ENCODE measurements at places on chromosomes 7 and 10.

DNA sequence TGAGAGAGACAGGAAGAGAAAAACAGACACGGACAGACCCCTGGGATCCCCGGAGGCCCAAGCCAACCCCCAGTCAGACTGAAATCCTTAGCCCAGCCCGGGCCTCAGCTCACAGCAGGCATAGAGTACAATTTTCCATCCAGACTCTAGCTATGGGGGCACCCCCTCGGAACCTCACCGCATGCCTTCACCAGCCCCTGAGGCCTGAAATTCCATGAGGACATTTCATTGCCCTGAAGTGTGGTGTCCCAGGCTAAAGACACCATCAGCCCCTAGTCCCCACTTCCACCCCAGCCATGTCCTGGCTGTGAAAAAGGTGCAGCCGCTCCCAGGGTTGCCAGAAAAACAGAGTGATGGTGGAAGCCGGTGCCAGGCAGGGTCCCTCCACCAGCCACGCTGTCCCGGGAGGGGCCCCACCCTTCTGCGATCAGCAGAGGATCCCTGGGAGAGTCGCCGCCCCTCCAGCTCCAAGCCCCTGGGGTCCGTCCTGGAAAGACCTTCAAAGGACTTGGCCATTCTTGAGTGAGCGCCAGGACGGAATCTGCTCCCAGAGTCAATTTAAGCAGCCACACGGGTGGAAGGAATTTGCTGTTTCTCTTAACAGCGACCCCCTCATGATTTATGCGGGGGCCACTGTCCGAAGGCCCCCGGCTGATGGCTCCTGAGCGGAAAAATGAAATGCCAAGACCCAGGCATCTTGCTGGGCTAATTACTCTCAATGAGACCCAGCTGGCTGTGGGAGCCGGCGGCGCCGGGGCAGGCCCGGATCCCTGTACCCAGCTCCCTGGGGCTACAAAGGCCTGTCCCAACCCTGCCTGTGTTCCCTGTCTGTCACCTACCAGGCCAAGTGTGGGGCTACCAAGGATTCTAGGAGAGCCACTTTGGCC, 23.2 kb downstream of the MYL10 start:
- DNase-seq, result no peak

GRCh38 chr10:118488710-118489497, 106.5 kb downstream of the PRLHR start:
- no peak for DNase-seq

- no peak for DNase-seq
Measured at GRCh38 chr7:18626717-18627116, 131.2 kb downstream of the HDAC9 start.

DNA sequence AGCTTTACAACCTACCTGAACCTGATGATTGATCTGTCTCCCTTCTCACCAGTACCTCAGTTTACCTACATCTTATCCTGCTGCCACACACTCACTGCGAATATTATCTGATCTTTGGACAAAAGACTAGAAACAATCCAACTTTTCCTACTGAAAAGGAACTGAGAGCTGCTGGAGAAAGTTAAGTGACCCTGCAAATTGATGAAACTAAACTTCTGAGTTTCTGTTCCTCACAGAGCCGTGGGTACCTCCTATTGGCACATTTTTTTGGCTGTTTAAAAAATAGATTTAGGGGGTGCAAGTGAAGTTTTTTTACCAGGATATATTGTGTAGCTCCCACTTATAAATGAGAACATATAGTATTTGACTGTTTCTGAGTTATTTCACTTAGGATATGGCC, 66.0 kb upstream of the STARD3NL start:
- DNase-seq, result no peak

- DNase-seq, result no peak
Measured at GRCh38 chr7:112336936-112337576, 113.2 kb upstream of the IFRD1 start.

DNA sequence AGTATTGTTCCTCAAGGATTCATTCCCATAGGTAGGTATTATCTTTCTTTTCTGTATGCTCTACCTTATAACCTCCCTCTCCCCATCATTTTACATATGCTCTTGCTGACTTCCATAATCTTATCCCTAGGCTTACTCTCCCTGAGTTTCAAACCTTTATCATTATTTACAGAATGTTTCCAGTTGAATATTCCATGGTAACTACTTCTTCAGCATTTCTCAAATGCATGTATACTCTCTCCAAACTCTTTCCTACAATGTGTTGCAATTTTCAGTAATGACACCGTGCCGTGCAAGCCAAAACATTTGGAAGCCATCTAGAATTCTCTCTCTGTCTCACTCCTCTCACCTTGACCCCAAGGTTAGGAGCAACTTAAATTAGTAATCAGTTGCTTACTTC, 548.5 kb downstream of the MAGI2 start:
- no peak for DNase-seq

DNA sequence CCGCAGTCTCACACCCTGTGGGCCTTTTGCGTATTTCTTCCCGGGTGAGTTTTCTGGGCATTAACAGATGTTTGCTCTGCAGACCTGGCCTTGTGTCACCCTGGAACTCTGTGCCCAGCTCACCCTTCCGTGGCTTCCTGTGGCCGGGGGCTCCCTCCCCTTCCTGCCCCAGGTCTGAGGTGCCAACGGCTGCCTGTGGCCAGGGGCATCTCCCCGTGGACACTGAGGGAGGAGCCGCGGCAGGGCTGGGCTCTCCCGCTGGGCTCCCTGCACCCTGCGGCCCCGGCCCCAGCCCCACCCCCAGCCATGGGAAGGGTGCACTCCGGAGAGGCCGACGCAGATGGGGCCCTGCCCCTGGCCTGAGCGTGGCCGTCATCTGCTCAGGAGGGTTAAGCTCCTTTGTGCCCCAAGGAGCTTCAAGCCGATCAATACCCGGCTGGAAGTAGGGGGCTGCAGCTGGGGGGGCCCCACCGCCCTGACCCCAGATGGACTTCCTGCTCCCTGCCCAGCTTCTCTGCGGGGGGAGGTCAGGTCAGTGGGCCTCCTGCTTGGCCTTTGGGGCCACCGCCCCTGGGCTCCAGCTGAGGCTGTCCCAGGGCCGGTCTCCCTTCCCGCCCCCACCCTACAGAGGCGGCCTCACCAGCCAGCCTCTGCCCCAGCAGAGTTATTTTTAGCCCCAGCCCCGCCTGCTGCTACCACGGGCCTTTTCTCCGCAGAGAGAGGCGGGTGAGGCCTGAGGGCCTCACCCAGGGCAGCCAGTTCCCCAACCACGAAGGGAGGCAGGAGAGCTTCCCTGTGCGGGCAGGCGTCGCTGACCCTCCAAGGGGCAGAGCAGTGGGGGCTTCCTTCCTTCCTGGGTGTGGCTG, 24.2 kb downstream of the PWWP2B start:
- peak; percentile 46 for DNase-seq

- DNase-seq, result no peak
Measured at GRCh38 chr10:28243923-28244322, 58.9 kb downstream of the MPP7 start.

- DNase-seq, result no peak
Measured at GRCh38 chr10:8221451-8221850, 167.0 kb downstream of the GATA3 start.

- DNase-seq, result no peak
Measured at GRCh38 chr10:122164023-122164601, 107.0 kb upstream of the BTBD16 start.

GRCh38 chr7:84697506-84697905, 489.4 kb downstream of the SEMA3D start:
- peak; percentile 95 for DNase-seq

DNA sequence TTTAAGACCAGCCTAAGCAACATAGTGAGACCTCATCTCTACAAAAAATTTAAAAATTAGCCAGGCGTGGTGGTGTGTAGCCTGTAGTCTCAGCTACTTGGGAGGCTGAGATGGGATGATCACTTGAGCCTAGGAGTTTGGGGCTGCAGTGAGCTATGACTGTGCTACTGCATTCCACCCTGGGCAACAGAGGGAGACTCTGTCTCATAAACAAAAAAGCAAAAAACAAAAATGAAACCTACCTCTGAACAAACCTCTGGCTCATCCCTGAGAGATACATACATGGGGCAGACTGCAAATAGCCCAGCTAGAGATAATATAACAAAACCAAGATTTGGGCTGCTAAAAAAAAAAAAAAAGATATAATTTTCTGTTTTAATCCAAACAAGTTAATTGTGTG, 19.5 kb downstream of the C10orf67 start:
- no peak for DNase-seq

DNA sequence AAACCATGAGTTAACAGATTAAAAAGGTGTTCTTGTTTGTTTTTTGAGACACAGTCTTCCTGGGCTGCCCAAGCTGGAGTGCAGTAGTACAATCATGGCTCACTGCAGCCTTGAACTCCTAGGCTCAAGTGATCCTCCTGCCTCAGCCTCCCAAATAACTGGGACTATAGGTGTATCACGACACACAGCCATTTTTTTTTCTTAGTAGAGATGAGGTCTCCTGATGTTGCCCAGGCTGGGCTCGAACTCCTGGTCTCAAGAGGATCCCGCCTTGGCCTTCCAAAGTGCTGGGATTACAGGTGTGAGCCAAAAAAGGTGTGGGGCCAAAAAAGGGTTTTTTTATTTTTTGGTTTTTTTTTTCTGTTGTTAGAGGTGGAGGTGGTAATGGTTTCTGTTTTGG, 29.3 kb downstream of the KMT2C start:
- DNase-seq, result no peak

DNA sequence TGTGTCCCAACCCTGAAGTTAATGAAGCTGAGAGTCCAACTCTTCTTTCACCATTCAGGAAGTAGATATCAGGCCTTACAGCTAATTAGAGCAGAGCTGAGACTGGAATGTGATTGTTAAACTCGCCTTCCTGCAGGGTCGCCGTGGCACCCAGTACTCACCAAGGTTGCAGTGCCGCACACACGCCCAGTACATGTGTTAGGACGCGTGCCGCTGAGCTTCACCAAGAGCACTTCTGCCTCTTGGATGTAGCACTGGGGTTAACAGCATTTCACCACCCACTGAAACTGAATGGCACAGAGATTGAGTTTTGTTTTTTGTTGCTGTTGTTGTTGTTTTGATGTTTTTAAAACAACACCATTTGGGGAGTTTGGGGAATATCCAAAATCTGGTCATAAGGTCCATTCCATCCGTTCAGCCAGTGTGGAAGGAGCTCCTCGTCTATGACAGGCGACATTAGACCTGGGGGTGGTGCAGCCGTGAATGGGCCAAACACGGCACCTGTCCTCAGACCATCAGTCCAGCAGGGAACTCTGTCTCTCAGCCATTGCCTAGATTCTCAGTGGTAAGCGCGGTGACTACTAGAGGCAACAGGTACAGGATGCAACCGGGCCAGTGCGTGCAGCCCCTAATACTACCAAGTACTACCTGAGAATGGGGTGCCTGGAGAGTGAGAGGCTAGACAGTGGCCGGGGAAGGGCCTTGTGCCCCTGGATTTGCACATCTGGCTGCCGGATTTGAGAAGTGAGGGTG, 21.9 kb downstream of the WIPI2 start:
- DNase-seq, result no peak
